K562 (cell line): ENCODE measurements at places on chromosomes 16 and 17.

DNA sequence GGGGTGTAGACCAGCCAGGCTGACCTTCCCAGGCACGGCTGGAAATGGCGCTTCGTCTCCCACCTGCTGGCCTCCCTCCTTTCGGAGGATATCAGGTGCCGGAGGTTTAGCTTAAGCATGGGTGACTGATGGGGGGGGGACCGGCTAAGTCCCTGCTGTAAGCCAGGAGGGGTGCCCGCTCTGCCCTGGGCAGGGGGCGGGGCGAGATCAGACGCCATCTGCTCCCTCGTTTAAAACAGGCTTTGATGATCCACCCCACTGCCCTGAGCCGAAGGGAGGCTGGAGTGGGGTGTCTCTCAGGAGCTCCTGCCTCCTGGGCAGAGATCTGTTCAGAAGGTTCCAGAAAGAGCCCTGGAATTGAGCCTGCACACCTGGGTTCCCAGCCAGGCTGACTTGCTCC lies 26.0 kb downstream of the C16orf74 start:
- DNase-seq = no peak

DNA sequence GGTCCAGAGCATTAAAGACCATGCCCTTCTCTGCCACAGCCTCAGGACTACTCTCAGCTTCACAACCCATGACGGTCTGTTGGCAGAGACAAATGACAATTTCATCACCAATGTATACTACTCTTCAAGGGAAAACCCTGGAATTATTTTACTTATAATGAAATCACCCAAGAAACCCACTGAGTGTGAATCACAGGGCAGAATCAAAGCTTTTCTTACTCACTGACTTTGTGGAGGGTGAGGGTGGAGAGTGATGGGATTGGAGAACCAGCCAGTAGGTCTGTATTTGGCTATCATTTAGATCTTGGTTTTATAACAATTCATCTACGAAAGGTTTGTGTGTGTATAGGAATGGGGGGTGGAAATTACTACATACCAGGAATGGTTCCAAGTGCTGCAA lies 442.6 kb downstream of the SHISA9 start:
- no peak for DNase-seq

DNA sequence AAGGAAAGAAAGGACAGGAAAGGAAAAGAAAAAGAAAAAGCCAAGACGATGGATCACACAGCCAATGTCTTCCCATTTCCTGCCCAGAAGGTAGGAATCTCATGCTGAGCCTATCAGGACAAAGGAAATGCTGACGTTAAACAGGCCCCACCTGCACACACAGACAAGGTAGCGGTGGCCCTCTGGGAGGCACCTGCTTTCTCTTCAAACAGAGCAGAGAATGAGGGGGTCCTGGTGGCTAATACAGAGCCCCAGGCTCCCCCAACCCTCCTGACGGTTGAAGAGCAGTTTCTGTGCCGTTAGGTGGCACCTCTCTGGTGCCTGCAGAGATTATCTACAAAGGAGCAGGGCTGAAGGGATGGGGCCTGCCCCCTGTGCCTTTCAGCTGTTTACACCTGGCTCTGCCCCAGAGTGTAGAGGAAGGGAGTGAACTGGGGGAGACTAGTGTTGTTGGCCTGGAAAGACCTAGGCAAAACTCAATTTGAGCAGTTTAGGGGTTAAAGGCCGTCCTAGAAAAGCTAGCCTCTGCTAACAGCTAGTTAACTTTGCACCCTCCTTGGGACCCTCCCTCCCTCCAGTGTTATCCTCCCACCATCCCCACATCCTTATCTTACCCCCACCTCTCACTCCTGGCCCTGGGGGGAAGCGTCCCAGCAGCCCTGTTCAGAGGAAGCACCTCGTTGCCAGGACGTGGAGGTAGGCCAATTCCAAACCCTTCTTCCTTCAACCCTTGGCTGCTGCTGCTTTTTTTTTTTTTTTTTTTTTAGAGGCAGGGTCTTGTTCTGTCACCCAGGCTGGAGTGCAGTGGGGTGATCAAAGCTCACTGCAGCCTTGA lies 56.3 kb downstream of the ARHGAP27 start:
- DNase-seq = no peak

DNA sequence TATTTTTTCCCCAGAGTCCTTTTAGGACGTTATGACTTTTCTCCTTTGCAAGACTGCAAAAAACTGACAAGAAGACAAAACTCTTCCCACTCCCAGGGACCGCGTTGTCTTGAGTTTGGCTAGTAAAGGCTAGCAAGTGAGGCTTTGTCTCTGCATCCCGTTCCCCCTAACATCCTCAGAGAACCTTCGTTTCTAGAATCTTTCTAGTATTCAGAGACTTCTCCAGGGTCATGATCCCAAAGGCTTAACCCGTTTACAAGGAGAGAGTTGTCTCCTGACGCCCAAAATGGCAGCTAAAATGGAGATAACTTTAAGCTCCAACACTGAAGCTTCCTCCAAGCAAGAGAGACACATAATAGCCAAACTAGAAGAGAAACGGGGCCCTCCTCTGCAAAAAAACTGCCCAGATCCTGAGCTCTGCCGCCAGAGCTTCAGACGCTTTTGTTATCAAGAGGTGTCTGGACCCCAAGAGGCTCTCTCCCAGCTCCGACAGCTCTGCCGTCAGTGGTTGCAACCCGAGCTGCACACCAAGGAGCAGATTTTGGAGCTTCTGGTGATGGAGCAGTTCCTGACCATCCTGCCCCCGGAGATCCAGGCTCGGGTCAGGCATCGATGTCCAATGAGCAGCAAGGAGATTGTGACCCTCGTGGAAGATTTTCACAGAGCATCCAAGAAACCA lies 843 bp downstream of the ZNF174 start:
- peak; percentile 53 for DNase-seq

DNA sequence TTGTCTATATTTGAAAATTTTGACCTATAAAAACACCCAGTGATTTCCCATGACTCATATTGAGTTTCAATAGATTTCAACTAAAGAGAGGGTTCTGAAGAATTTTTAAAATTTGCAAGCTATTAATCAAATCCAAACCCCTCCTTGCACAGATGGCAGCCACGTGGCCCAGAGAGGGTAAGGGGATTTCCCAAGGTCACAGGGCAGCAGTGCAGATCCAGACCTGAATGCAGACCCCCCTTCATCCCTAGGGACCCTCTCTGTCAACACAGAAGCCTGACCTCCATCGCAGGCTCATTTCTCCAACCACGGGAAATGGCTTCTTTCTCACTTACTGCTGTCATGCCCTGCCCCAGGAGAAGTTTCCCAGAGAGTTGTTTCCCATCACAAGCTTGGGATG lies 24.7 kb upstream of the CES5A start:
- no peak for DNase-seq

DNA sequence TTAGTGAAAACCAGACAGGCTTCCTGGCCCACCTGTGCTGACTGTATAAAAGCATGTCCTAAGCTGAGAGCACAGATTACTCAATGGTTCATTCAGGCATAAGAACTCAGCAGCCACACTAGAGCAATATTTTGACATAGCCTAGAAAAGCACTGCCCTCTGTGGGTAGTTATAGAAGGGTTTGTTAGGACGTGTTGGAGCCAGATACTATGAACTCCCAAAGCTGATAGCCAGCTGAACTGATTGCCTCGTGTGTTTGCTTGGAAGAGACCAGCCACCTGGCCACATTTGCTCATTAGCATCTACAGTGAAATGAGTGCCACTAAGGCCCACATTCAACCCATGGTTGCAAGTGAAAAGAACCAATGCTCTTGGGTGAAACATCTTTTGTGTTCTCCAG lies 30.8 kb upstream of the ABCA5 start:
- no peak for DNase-seq

DNA sequence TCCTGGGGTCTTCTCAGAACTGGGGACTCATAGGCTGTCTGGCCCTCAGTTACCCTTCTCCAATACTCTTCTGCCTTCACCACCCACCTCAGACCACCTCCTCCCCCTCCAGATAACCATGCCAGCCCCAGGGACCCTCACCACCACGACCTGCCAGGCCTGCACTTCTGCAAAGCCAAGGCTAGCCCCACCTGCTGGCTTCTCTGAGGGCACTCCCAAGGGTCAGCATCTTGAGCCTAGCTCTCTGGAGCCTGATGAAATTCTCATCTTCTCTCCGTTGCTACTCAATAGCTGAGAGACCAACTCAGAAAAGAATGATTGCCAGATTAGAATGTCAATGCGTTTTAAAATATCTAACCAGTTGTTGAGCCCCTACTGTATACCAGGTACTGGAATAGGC lies 56.1 kb upstream of the LYRM9 start:
- no peak for DNase-seq
